ENCODE measurements at places on chromosomes 2 and 18.

GRCh38 chr2:226971084-226971483 lies 135.2 kb downstream of the RHBDD1 start:
- DNase-seq = no peak

- DNase-seq = no peak
Measured at GRCh38 chr2:6148882-6149281, 456.7 kb downstream of the SOX11 start.

GRCh38 chr2:166449439-166449838 lies 44.6 kb downstream of the SCN7A start:
- DNase-seq = no peak

DNA sequence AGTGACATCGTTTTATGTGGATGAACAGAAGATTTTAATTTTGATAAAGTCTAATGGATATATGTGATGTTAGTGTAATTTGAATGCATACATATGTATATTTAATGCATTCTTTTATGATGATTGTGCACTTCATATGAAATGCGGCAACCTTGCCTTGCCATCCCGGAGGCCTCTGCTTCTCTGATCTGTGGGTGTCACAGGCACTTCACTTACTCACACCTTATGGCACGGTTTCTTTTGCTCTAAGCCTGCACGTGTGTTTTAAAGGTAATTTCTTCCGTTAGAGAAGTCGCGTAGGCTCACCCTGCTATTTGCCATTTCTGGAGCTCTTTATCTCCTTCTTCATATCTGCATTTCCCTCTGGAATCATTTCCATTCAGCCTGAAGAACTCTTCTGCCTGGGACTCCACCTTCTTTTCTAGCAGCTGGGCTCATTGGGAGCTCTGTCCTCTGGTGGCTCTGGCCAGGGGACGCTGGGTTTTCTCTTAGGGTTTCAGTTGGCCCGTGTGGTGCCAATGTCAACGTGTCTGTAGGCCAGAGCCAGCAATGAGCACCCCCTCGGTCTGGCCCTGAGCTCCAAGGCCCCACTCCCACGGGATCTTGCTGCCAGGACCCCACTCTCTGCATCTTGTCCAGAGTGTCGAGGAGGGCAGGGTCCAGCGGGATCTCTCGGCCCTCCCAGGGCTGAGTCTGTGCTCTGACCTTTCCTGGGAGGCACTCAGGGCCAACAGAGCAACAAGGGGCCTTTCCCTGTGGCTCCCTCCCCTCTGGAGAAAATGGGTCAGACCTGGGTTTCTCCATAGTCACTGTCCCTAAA lies 97.3 kb downstream of the RTP5 start:
- no peak for DNase-seq

GRCh38 chr2:64469261-64469660 lies 15.3 kb downstream of the LGALSL start:
- no peak for DNase-seq

GRCh38 chr2:116133381-116133942 lies 1681.0 kb upstream of the DDX18 start:
- no peak for DNase-seq

- DNase-seq = no peak
Measured at GRCh38 chr18:58785171-58785805, 79.4 kb upstream of the ZNF532 start.

DNA sequence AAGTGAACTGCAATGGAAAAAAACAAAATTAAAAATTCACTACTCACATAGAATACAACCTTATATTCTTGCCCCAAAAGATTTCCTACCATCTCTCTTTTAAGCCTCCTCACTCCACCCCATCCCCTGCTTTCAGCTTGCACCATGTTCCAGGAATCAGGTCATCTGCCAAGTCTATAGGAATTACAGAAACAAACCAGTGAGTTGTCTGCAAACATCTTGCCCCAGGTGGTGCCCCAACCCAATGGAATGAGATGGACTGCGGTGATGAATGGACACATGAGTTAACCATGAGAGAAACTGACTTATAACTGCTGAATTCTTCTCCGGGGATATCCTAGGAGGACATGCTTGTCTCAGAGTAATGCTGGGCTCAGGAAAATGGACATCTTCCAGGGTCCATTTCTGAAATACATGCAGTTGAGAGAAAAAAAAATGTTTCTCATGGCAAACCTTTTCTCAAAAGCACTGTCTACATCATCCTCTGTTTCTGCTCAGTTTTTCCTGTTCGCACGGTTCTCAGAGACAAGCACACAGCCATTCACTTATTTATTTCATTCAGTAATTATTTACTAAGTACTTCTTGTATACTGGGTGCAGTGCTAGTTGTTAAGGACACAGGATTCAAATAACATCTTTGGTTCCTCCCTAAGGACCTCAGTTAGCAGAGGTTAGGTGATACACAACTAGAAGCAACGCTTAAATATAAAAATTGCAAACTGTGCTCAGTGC lies 350.0 kb downstream of the RND3 start:
- DNase-seq = no peak

DNA sequence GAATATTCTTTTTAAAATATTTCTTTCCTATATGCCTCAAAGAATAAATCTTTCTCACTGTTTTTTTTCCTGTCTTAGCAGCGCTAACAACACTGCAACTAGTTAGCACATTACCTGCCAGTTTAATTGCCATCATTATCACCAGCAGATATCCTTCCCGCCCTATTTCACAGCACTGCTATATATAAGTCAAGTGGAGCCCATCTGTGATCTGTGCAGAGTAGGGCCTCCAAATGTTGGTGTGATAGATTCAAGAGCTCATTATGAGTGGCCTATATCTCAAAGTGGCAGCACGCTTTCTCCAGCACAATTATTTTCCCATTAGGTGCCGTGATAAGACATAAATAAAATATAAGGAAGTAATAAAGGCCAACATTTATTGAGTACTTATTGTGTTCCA lies 19.8 kb upstream of the RGPD4 start:
- no peak for DNase-seq

Measured in stimulated activated CD4-positive, alpha-beta T cell treated with anti-CD3 and anti-CD28 coated beads, TNF-alpha, amount 100 ng/mL, for 24 hours (primary cell).